Fibroblast of skin of right quadriceps (primary cell): ENCODE measurements at places on chromosomes 12 and 14.

DNA sequence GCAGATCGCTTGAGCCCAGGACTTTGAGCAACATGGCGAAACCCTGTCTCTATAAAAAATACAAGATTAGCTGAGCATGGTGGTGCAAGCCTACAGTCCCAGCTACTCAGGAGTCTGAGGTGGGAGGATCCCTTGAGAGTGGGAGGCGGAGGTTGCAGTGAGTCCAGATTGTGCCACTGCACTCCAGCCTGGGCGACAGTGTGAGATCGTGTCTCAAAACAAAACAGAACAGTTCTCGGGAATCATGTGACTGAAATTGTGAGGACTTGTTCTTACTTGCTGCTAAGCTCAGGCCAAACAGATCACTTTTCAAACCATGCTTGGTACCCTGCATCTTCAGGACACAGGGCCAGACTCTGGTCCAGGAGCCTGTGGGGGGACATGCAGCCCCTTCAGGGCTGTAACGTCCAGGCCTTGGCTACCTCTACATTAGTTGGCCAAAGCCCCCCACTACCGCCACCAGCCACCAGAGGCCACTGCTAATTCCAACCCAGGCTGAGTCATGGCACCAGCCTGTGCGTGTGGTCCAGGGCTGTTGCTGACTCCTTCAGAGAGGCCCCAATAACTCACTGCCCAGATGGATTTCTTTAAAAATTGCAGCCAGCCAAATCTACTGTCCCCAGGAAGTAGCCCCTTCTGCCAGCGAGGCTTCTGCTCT is 33.4 kb upstream of the SYNDIG1L start:
- DNase-seq: peak; percentile 53

DNA sequence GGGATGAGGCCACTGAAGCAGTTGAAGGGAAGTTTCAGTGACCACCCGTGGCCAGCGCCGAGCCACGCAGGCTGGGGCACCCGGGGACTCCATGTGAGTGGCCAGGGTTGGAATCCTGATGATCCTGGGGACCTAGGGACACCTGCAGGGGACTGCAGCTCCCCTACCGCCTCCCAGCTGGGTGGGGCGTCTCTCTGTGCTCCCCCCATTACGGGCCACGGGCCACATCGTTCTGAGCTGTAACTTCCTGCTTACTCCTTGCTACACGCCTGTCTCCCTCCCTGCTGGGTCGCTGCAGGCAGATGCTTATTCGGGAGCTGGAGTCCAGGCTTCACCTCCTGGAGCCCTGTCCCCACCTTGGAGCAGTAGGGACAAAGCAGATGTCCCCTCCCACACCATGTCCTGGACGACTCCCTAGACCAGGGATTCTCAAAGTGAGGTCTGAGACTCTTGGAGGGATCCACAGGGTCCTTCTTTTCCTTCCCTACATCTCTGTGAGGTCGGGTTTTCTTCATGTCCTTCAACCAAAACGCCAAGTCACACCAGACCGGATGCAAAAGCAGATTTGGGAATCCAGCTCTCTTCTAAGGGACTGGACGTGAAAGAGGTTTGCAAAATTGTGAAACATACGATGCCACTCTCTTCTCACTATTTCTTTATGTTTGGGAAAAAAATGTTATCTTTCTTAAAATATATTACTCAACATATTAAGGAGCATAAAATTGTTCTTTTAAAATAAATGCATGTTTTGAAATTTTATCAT is 85.9 kb upstream of the NCOR2 start:
- DNase-seq: peak; percentile 24

GRCh38 chr12:28536088-28536487 is 345.8 kb downstream of the CCDC91 start:
- DNase-seq: peak; percentile 73

- no peak for DNase-seq
Observed at GRCh38 chr14:59695198-59695597, 118.6 kb upstream of the CCDC175 start.

- DNase-seq: no peak
Observed at GRCh38 chr14:68672609-68673285, 120.1 kb downstream of the ZFP36L1 start.
